ENCODE measurements at places on chromosomes 2 and 18.

DNA sequence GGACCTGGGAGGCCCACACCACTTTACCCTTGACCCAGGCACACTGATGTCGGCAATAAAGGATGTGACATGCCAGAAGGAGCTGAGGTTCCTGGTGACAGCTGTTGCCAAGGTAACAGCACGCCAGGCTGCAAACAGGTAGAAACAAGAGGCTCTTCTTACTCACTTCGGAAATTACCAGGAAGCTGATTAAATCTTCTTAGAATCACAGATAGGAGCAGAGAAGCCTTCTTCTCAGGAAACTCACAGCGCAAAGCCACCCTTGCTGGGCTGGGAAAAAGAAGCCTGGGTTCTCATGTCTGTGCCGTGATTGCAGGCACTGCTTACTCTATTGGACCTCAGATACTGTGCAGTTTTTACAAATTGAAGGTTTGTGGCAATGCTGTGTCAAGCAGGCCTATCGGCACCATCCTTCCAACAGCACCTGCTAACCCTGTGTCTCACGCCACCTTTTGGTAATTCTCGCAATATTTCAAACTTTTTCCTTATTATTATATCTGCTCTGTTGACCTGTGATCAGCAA lies 61.0 kb upstream of the TAF1B start:
- no peak for DNase-seq

DNA sequence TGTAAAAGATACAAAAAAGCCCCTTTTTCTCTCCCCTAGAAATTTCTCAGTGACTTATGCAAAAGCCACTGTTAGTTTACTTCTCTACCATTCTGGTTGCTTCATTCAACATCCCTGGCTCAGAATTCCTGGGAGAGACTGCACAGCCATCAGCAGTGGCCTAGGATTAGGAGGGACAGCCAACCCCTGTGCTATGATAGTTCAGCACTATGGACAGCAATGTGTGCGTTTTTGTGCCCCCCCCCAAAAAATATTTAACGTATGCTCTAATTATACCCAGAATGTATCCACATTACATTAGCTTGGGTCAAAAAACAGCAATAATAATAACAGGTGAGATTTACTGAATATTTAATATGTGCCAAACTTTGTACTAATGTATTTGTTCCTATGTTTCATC lies 29.0 kb downstream of the OSR1 start:
- DNase-seq = no peak

DNA sequence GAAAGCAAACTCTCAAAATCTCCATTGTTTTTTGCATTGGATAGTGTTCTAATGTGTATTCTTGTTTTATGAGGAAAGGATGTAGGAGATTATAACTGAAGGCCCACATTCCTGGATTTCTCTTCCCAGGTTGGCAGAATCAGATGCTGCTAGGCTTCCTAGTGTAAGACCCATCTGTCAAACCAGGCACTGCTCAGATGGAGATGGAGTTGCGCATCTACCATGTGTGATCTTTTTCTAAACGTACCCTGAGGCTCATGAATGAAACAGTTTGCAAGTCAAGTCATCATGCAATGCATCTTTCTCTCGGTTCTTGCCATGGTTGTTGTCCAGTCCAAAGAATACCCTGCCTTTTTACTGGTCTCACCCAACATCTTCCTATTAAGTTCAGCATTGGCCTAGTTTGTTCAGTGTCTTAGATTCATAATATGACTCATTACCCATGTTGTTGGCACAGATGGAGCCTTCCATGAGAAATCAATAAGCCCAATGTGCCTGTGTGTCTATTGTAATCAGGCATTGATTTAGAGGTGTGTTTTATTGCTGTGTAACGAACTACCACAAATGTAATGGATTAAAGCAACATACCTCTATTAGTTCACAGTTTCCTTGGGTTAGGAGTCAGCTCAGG lies 127.4 kb downstream of the NYAP2 start:
- no peak for DNase-seq

DNA sequence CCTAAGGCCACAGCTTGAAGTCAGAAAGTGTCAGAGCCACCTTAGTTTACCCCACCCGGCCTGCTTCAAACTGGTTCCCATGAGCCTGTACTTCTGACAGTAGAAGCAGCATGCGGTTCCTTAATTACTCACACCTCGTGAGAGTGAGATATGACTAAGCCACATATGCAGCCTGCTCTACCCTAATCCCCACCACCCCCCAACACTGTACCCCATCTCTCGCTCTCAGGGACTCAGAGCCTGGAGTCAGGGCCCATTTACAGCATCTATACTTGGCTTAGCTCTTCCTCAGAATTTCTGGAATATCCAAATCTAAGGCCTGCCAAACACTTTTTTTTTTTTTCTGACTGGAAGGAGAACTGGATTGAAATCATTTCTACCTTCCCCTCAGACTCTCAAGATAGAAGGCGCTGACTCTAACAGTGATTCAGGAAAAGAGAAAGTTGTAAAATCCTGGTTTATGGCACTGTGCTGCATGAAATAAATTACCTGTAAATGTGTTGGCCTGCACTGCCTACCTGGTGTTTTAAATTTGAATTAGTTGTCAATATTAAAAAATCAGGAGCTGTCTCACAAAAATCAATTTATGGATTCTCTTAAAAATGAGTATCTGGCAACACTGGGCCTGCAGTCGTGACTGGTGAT lies 360.0 kb downstream of the RND3 start:
- DNase-seq = no peak

DNA sequence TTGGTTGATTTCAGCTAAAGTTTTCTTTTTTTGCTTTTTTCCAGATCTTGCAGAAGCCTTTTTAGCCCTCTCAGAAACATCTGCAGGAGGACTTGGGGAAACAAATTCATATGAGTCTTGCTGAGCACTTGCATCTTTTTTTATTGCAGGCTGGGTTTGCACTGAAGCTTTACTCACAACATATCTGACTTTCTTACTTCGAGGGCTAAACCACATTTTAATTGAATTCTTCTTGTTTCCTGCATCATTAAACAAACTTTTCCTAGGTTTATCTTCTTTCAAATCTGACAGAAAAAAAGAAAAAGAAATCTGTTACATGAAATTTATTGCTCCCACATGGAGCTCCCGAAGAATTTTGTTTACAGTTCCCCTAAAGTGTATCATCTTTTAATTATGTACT lies 28.3 kb downstream of the BARD1 start:
- DNase-seq = no peak

- no peak for DNase-seq
Observed at GRCh38 chr2:152504618-152505017, 169.6 kb downstream of the FMNL2 start.
